ENCODE measurements at places on chromosomes 3 and 15.

- DNase-seq: no peak
Measured at GRCh38 chr3:31813197-31813596, 167.9 kb downstream of the OSBPL10 start.

- DNase-seq: peak; percentile 50
Measured at GRCh38 chr3:177358977-177359592, 161.8 kb upstream of the TBL1XR1 start.

DNA sequence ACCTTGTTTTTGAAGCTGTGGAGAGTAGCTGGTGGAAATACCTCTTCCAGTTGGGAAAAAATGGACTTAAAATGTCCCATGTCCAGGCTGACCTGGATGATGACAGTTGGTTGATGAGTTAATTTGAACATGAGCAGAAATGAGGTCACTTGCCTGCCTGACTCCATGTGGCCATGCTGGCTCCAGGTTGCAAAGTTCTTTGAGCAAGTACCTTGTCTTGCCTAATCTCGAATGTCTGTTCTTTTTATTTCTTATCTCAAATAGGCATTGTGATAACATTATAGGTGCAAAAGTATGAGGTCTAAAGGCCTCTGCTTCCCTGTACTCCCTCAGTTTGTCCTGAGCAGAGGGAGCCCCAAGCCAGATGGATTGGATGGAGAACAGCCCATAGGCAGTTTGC is 9.0 kb downstream of the MAPKBP1 start:
- DNase-seq: no peak

- DNase-seq: no peak
Measured at GRCh38 chr3:186975726-186976125, 45.4 kb downstream of the ST6GAL1 start.

- peak; percentile 15 for DNase-seq
Measured at GRCh38 chr3:140143367-140144069, 208.5 kb downstream of the CLSTN2 start.
